ENCODE measurements at places on chromosomes 16 and 17. TPM values are rescaled to one million over a fixed set of nuclear protein-coding genes. Genes with fewer than 3 reads are reported as not detected.

CD300LG gene
- 16.6 TPM for total RNA-seq

CLEC19A gene
- not detected for total RNA-seq

UTS2R gene
- total RNA-seq: 0.76 TPM

HOXB13 gene
- total RNA-seq: not detected

NPIPB6 gene
- total RNA-seq: 0.73 TPM

EXOC7 gene
- total RNA-seq: 70.9 TPM

RAPGEFL1 gene
- 2.1 TPM for total RNA-seq

KRT26 gene
- total RNA-seq: not detected

ODAD4 gene
- total RNA-seq: 0.76 TPM

DNA sequence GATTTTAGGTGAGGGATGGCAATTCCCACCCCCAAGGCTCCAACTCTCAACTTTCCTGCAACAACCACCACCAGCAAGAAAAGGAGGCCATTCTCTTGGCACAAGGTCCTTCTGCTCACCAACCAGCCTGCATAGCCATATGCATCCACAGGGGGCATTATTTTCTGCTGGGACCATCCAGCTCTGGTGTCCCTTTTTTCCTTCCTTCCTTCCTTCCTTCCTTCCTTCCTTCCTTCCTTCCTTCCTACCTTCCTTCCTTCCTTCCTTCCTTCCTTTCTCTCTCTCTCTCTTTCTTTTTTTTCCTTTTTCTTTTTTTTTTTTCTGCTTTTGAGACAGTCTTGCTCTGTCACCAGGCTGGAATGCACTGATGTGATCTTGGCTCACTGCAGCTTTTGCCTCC is 21.1 kb upstream of the COX10 start:
- no peak for DNase-seq

GRCh38 chr17:50346313-50347116 is 589 bp downstream of the XYLT2 start:
- DNase-seq: no peak

DNA sequence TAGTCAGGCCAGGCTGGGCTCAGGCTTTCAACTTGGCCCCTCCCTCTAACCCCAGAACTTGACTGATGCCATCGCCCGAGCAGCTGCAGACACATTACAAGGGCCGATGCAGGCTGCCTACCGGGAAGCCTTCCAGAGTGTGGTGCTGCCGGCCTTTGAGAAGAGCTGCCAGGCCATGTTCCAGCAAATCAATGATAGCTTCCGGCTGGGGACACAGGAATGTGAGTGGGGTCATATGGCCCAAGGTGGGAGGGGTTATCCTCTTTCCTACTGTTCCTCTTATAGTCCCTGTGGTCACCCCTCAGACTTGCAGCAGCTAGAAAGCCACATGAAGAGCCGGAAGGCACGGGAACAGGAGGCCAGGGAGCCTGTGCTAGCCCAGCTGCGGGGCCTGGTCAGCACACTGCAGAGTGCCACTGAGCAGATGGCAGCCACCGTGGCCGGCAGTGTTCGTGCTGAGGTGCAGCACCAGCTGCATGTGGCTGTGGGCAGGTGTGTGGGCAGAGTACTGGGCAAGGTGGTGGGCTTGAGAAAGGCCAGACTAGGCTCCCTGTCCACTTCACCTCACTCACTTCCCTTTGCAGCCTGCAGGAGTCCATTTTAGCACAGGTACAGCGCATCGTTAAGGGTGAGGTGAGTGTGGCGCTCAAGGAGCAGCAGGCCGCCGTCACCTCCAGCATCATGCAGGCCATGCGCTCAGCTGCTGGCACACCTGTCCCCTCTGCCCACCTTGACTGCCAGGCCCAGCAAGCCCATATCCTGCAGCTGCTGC is 2.1 kb upstream of the NRN1L start:
- DNase-seq: peak; percentile 76

DNA sequence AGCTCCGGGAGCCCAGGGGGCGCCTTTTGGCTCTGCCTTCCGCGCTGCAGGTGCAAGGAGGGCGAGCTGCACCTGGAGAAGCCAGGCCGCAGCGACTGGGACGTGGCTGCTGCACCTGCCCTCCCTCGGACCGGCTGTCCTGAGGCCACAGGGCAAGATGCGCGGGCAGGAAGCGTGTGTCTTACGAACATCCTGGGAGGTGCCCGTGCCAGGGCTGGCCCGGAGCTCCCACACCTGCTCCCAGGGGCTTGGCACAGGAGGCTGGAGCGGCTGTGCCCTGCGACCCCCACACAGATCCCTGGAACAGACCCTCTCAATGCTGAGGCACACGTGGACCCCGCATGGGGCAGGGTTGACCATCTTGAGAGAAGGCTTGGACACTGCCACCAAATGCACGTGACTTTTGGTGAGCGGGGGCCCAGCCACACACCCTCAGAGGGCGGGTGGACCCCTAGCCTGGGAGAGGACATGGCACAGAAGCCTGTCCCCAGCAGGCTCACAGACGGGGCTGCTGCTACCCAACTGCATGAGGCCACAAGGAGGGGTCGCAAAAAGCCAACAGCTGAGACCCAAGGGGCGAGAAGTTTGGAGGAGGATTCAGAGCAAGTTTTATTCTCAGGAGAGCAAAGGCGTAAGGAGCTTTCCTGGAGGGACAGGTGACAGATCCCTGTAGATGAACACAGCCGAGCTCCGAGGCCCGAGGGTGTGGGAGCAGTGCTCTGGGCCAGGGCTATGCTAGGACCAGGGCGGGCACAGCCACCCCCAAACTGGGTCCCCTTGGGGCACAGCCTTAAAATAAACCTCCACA is 11.4 kb downstream of the NDUFAF8 start:
- peak; percentile 34 for DNase-seq

GRCh38 chr16:35523991-35524390 is 2064.6 kb downstream of the TP53TG3F start:
- DNase-seq: no peak

GRCh38 chr17:29740017-29740416 is 117.3 kb upstream of the CORO6 start:
- DNase-seq: no peak

DNA sequence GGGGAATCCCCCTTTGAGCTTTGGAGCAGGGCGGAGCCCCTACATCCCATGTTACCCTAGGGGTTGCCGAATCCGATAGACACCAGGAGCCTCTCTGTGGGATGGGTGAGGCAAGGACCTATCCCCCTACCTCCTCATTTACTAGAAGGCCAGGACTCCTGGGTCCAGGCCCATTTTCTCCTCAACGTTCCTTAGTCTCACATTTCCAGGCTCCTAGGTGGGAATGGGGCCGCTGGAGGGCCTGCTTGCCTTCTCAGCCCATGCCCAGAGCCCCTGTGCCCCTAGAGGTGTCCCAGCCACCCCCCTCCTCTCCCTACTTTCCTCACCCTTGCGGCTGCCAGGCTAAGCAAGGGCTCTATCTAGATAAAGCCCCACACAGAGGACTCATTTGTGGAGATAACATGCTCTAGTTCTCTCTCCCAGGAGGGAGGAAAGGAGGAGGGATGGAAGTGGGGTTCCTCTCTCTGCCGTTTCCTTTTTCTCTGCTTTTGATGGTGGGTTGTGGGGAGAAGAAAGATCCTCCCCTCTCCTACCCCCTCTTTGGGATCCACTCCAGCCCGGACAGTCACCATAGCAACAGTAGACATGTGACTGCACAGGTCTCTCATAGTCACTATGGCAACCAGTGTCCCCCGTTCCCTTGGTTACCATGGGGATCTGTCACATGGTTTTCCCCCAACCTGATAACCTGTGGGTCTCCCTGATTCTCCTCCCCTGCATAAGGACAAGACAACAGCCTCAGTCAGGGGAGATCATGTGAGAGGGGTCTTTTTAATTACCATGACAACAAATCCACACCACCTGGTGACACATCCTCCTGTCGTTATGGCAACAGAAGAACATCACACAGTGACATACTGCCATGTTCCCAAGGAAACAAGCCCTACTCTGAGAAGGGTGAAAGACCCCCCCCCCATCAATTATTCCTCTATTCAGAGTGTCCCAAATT is 5.2 kb downstream of the CACNA1G start:
- DNase-seq: no peak

DNA sequence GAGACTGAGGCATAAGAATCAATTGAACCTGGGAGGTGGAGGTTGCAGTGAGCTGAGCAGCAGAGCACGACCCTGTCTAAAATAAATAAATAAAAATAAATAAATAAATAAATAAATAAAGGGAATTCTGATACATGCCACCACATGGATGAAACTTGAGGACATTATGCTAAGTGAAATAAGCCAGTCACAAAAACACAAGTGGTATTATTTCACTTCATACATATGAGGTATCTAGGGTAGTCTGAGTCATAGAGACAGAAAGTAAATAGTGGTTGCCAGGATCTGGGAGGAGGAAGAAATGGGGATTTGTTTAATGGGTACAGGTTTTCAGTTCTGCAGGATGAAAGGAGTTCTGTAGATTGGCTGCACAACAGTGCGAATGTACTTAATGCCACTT is 16.3 kb downstream of the PIPOX start:
- DNase-seq: no peak

GRCh38 chr16:65377195-65377594 is 255.3 kb upstream of the CDH11 start:
- no peak for DNase-seq

DNA sequence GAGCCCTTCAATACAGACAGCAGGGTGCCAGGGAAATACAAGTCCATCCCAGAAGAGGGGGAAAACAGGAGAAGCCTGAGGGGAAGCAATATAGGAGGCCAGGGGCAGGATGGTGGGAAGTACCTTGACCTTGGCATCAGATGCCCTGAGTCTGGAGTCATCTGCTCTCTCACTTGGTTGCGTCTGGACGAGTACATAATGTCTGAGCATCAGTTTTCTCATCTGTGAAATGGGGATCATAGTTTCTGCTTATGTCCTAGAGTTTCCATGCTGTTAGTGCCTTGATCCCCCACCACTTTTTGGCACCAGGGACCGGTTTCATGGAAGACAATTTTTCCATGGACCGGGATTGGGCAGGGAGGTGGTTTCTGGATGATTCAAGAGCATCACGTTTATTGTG is 2.3 kb downstream of the STAT5A start:
- no peak for DNase-seq

GRCh38 chr16:20767577-20767976 is 3.8 kb downstream of the ACSM3 start:
- DNase-seq: no peak

DNA sequence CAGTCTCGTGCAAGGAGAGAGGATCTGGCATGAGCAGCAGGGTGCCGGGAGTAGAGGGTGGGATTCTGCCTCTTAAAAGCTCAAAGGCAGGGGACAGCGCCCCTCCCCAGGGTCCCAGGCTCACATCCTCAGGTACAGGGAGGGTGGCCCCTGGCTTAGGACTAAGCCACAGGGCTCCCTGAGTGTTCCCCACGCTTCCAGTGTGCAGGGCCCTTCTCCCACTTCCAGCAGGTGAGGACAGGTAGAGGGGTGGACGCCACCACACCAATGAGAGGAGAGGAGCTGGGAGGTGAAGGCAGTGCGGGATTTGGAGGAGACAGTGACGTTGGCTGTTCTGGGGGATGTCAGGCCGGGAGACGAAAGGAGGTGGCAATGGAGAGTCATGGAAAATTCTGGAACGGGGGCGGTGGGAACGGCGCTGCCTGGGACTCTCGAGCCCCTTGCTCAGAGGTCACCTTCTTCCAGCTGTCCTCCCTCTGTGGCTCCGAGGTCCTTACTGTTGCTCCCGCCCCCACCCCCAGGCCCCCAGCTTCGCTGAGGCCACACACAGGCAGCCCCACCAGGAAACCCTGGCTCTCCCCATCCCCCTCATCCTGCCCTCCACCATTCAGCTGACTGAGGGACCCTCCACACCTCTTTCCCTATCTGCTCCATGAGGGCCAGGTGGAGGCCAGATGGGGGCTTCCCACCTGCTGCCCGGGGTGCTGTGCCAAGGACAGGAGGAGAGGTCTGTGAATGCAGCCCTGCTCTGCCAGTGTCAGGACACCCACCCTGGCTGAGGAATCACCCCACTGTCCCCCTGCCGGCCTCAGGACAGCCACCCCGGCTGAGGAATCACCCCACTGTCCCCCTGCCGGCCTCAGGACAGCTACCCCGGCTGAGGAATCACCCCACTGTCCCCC is 57.7 kb upstream of the ACSF3 start:
- DNase-seq: peak; percentile 41

DNA sequence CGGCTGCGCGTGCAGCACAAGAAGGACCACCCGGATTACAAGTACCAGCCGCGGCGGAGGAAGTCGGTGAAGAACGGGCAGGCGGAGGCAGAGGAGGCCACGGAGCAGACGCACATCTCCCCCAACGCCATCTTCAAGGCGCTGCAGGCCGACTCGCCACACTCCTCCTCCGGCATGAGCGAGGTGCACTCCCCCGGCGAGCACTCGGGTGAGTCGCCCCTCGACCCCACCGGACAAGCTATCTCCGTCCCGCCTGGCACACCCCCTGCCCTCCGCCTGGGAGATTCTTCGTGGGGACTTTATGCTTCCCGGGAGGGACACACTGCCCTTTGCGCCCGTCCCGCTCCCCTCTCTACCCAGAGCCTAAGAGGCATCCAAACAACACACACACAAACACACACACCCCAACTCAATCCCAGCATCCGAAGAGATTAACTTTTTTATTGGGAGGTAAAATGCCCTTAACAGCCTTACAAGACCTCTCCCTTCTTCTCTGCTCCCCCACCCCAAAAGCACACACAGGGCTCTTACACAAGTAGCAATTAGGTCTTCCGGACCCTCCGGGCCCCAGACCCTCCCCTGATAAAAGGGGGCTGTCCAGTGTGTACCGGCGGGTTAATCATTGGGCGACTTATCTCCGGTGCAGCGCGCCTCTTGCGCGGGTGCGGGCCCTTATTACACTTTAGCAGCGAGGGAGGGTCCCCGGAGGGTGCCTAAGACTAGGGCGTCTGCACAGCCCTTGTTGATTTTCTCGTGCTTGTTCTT is 2.1 kb downstream of the SOX9 start:
- DNase-seq: peak; percentile 70

- DNase-seq: no peak
Observed at GRCh38 chr17:2028737-2029136, 1.2 kb upstream of the DPH1 start.

DNA sequence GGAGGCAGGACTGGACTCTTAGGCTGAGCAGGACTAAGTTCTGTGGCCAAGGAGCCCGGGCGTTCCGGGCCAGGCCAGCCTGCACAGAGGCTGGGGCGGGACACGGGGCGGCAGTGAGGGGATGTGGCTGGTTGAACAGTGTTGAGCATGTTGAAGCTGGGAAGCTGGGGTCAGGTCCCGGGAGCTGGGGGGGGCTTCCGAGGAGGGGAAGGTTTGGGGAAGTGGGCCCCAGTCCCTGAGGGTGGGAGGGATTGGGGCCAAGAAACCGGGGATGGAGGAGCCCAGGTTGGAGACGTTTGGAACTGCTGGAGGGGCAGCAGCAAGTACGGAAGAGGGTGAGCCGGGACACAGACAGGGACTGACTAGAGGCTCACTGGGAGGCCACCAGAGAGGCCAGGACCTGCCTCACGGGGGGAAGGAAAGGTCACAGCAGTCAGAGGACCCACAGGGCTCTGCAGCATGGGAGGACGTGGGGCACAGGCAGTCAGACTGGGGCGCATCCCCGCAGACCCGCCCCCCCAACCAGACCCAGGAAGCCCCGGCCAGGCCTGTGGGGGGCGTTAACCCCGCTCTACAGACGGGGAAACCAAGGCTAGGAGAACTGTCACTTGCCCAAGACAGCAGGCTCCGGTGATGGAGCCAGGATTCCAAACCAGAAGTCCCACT is 9.5 kb downstream of the TAX1BP3 start:
- DNase-seq: no peak
